Activated T-helper 1 cell treated with anti-CD3 and anti-CD28 coated beads, Interleukin-2, amount 50 U/mL, for 16 hours (primary cell): ENCODE measurements at places on chromosomes 1 and 21.

DNA sequence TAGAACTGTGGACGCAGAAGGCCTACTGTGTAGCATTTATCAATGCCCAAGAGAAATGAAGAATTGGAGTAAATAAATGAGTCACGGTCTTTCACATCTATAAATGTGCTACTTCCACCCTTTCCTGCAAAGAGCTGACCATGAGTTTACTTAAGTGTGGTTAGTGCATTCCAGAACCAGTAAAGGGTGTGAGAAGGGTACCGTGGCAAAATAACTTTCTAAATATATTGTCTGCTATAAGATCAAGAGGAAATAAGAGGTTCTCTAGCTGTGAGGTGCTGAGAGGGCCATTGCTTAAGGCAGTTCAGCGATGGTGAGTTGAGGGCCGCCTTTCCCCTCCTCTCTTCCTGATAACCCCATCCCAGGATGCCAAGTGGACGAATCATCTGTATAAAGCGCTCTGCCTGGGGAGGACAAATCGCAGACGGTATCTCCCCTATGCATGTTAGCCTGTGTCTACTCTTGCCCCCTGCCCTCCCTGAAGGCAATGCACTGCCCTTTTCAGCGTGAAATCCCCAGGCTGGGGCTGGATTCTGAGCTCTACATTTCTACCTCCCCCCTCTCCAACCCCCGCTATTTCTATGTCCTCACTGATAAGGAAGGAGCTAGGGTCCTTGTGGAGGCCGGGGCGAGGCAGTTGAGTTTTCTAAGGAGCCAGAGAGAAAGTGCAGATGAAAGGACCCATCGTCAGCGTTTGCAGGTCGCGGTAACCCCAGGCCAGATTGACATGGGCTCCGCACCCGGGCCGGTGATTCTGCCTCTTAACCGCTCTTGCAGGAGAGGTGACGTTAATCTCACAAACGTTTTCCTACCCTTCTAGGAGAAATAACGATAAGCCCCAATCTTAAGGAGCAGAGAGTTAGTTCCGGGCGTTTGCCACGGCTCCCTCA lies 1.5 kb upstream of the NCAM2 start:
- no peak for DNase-seq

GRCh38 chr1:243546457-243546856 lies 290.6 kb downstream of the SDCCAG8 start:
- no peak for DNase-seq

DNA sequence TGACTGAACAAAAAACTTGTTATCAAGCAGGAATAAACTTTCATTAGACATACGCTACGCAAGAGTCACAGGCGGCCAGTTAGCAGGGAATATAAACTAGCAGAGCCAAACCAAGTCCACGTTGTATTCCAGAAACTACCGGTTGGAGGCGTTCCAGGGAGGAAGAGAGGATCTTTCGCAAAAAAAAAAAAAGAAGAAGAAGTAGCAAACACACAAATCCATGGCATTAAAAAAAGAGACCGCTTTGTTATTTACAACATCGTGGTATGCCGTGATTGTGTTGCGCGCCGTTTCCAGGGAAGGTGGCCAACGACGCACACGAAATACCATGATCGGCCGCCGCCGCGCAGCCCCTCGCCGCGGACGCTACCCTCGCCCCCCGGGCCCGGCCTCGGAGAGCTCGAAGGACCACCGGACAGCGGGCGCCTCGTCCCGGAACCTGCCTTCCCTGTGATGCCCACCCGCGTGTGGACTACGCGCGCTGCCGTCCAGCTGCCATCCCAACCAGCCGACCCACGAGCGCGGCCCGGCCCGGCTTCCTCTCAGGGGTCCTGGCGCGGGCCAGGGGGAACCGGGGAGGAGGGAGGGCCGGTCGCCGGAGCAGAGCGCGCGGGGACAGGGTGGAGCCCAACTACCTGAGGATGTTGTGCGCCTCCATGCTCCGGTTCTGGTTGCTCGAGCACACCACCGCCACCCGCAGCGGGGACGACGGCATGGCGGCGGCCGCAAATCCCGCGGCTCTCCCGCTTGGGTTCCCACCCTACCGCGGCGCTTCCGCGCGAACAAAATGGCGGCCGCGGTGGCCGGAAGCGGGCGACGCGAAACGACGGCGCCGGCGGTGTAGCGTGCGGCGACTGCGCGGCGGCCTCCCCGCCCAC lies 581 bp downstream of the SSU72 start:
- peak; percentile 35 for DNase-seq

GRCh38 chr1:240711020-240711419 lies 99.1 kb upstream of the GREM2 start:
- DNase-seq, result no peak

DNA sequence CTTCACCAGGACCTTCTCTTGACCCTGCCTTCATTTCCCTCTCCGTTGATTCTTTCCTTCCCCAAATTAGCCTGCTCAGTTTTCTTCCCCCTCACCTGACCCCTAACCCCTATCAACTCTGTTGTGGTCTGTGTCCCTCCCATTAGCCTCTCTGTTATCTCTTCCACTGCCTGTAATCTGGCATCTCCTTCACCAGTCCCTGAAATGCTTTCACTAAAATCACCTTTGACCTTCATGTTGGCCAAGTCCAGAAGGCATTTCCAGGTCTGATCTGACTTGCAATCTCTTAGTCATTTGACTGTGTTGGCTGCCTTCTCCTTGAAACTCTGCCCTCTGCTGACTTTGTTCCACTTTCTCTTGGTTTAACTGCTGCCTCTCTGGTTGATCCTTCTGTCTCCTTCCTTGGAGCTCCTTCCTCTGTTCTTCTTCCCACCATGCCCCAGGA lies 28.2 kb downstream of the ATP8B2 start:
- no peak for DNase-seq

DNA sequence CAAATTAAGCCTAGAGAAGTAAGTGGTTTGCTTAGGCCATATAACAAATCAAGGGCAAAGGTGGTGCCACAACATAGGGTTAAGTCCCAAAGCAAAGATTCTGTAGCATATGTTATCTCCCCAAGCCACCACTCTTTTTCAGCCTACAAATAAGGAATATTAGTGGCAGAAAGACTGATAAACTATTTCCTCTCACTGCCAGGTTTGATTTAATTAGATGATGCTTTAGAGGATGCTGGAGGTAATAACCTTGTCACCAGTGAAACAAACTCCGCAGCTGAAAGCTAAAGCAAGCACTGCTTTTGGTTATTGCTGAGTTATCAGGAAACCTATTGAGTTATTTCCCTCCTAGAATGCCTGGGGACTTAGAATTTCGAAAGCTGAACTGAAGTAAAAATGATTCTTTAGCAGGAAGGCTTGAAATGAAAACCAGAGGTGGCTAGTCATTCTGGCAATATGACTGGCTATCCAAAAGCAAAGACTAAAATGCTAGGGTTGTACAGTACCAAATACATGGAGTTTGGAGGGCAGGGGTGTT lies 145.2 kb downstream of the SYT2 start:
- no peak for DNase-seq

- DNase-seq, result no peak
Measured at GRCh38 chr1:39919545-39919944, 17.8 kb upstream of the MYCL start.

- no peak for DNase-seq
Measured at GRCh38 chr1:214966346-214966745, 116.2 kb upstream of the KCNK2 start.

- DNase-seq, result no peak
Measured at GRCh38 chr1:6397844-6398441, 4.4 kb upstream of the ACOT7 start.

DNA sequence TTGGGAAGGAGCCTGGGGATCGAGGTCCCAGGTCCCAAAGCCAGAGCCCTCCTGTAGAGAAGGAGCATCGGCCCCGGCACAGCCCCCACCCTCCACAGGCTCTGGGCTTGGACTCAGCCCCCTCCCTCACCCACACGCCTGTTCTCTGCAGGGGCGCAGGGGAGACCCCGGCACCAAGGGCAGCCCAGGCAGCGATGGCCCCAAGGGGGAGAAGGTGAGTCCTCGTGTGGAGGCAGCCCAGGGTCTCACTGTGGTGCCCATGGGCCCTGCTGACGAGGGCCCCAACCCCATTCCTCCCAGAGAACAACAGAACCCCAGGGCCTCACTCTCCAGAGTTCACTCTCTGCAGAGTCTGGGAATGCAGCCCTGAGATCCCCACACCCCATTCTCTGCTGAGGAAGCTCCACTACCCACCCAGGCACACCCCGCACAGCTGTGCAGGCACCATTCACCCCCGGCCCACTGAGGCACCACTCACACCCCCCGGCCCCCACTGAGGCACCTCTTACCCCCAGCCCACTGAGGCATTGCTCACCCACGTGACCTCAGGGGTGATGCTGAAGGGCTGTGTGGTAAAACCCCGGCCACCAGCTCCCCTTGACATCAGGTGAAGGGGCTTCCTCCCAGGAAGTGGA lies 21.8 kb downstream of the COL6A2 start:
- DNase-seq, result peak; percentile 2

DNA sequence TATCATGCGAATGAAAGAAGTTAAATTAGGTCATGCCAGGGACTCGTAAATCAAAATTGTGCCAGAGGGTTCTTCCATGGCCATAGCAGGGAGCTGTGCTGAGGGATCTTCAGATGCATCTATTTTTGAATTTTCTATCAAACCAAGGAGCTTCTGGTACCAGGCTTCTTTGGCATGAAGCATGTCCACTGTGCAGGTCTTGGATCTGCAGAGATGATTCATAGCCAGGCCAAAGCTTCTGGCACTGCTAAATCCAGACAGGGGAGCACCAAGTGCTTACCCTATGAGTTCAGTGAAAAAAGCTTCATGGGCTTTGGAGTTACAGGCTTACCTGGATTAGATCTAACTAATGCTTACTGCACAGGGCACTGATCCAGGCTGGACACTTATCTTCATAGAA lies 154.2 kb upstream of the DAB1 start:
- DNase-seq, result no peak

DNA sequence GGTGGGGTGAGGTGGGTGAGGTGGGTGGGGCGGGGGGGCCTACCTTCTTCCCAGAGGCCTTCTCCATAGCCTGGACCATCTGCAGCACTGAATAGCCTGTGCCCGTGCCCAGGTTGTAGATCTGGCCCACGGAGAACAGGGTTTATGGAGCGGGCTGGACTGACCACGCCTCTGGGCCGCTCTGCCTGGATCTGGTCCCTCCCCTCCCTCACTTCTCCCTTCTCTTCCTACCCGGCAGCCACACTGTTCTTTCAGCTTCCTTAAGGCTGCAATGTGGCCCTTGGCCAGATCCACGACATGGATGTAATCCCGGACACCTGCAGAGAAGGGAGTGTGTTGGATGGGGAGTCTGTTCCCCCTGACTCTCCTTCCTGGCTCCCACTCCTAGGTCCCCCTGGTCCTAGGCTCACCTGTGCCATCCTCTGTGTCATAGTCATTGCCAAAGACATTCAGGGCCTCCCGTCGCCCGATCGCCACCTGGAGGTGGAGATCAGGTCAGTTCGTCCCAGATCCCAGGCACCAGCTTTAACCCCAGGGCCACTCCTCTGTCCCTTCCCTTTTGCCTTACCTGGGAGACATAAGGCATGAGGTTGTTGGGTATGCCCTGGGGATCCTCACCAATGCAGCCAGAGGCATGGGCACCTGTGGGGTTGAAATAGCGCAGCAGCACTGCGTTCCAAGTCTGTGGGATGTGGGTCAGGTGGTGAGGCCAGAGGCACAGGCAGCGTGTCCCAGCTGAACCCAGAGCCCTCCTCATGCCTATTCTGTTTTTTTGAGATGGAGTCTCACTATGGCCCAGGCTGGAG lies 3.9 kb downstream of the GALE start:
- DNase-seq, result no peak

DNA sequence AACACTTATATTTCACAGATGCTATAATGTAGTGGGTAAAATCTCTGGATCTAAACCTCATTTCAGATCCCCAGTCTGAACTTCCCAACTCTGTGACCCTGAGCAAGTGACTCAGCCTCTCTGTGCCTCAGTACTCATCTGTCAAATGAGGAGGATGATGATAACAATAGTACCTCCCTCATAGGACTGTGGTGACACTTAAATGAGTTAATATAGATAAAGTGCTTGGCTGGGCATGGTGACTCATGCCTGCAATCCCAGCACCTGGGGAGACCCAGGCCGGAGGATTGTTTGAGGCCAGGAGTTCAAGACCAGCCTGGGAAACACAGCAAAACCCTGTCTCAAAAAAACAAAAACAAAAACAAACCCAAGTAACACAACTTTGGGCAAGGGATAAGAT lies 4.7 kb upstream of the ECE1 start:
- no peak for DNase-seq

DNA sequence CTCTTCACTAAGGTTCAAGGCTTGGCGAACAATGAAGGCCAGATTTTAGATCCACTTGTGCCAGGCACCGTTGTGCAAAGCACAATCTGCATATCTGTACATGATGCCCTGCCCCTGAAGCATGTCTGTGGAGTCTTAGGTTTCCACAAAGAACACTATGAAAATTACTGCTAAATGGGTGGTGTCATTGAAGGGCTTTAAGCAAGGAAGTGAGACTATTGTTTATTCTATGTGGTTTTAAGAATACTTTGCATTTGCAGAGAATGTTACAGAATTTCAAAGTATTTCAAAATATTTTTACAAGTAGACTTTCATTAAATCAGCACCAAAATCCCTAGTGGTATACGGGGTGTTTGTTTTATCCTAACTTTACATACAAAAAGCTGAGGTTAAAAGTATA lies 8.8 kb downstream of the TSEN15 start:
- DNase-seq, result no peak

GRCh38 chr21:31482460-31482859 lies 138.4 kb upstream of the TIAM1 start:
- no peak for DNase-seq

DNA sequence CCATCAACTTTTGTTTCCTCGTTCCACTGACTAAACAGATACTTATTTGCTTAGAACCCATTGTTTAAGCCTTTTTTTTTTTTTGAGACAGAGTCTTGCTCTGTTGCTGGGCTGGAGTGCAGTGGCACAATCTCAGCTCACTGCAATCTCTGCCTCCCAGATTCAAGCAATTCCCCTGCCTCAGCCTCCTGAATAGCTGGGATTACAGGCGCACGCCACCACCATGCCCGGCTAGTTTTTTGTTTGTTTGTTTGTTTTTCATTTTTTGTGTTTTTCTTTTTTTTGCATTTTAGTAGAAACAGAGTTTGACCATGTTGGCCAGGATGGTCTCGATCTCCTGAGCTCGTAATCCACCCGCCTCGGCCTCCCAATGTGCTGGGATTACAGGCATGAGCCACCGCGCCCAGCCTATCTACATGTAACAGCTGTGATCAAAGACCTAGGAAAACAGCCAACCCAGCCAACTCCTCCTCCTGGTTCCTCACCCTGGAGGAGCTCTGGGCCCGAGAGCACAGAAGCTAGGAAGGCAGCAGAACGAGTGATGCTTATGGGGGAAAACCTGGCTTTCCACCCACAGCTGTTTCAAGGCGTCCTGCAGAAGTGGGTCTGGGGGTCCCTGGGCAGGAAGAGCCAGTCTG lies 32.9 kb downstream of the KCNN3 start:
- DNase-seq, result no peak

GRCh38 chr1:3226701-3227350 lies 157.8 kb downstream of the PRDM16 start:
- no peak for DNase-seq
